Choroid plexus epithelial cell (primary cell): ENCODE measurements at places on chromosomes 4 and X.
A peak's percentile ranks its signal among the peaks of the same experiment; 100 is the strongest.

GRCh38 chr4:20543131-20543530 is 157.1 kb upstream of the PACRGL start:
- DNase-seq: no peak

- DNase-seq: no peak
Observed at GRCh38 chr4:83262682-83263081, 21.9 kb downstream of the COQ2 start.

GRCh38 chrX:99091459-99091858 is 1318.6 kb downstream of the PCDH19 start:
- no peak for DNase-seq

DNA sequence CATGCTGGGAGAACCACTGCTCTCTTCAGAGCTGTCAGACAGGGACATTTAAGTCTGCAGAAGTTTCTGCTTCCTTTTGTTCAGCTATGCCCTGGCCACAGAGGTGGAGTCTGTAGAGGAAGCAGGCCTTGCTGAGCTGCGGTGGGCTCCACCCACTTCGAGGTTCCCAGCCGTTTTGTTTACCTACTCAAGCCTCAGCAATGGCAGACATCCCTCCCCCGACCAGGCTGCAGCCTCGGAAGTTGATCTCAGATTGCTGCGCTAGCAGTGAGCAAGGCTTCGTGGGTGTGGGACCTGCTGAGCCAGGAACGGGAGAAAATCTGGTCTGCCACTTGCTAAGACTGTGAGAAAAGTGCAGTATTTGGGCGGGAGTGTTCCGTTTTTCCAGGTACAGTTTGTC is 118.9 kb downstream of the SLC10A6 start:
- peak; percentile 10 for DNase-seq

DNA sequence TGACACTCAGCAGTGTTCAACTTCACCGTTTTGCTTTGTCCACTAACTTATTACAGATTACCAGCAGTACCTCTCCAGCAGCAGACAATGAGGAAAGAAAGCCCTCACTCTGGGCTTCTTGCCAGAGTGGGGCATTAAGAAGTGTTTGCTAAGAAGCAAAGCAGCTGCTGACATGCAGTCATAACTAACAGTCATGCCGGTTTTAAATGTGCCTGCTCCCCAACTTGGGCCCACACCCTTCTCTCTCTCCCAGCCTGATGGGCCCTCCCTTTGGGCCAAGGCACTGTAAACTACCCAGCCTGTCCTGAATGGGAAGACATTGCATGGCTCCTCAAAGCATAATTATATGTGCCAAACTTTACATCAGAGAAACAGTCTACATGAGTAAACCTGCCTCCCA is 54.6 kb upstream of the HHIP start:
- DNase-seq: peak; percentile 86

DNA sequence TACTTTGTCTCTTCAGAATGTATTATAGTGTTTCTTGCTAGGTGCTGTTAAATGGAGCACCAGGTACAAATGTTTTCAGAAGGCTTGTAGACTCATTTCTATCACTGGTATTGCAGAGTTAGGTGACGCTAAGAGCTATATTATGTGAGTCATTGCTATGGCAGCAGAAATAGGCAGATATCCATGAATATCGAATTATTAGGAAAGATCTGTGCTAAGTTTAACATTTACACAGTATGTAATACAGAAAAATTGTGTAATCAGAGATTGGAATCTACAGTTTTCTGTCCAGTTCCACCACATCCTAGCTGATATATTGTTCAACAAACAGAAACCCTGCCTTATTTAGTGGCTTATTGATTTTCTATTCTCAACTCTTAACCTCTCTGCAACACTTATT is 1025.5 kb downstream of the STIM2 start:
- DNase-seq: peak; percentile 56

DNA sequence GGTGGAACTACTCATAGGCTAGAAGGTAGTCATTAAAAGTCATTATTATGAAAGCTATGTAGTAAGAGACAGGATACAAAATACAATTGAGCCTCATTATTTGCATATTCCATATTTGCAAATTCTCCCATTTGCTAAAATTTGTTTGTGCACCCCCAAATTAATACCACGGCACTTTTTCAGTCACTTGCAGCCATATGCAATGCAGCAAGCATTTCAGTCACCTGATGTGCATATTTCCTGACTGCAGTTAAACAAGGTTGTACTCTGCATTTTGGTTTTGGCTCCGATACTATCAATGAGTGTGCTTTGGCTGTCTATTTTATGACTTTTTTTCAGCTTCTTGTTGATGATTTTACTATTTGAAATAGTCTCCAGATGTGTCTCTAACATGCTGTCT is 62.9 kb downstream of the ZNF330 start:
- no peak for DNase-seq

GRCh38 chrX:19190902-19191301 is 68.6 kb upstream of the ADGRG2 start:
- DNase-seq: no peak

- DNase-seq: peak; percentile 92
Observed at GRCh38 chr4:113435893-113436292, 325.6 kb downstream of the CAMK2D start.

GRCh38 chrX:121921258-121921657 is 873.8 kb downstream of the GLUD2 start:
- DNase-seq: no peak

GRCh38 chr4:52566136-52567031 is 92.7 kb downstream of the USP46 start:
- DNase-seq: no peak

- DNase-seq: peak; percentile 74
Observed at GRCh38 chr4:138961664-138962063, 53.9 kb upstream of the NOCT start.

- peak; percentile 81 for DNase-seq
Observed at GRCh38 chr4:88138561-88138960, 19.9 kb downstream of the ABCG2 start.

GRCh38 chr4:157898836-157899605 is 273.8 kb downstream of the GASK1B start:
- DNase-seq: no peak

DNA sequence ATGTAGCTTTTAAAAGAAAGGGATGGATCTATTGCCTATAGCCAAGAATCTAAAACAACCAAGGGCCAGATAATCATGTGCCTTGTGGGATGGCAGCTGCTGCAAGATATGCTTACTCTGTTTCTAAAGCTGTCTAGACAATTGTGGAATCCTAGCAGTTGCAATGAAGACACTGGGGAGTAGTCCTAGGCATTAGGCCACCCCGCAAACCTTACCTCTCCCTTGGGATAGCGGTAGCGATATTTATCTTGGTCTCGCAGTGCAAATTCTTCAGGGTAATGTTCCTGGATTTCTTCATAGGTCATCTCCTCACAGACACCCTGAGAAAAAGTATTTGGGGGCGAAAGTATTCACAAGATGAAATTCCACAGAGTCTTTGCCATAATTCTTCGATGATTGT is 24.6 kb downstream of the TRO start:
- DNase-seq: peak; percentile 11

- DNase-seq: no peak
Observed at GRCh38 chr4:2276581-2277325, 14.8 kb upstream of the MXD4 start.

DNA sequence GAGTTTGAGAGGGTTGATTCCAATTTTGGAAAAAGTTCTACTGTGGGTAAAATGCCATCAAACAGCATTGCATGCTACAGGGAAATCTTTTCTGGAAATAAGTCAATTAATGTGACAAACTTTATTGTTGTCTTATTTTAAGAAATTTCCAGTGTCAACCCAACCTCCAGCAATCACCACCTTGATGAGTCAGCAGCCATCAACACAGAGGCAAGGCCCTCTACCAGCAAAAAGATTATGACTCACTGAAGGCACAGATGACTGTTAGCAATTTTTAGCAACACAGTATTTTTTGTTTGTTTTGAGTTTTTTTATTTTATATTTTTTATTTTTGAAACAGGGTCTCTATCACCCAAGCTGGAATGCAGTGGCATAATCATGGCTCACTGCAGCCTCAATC is 165.4 kb upstream of the C1QTNF7 start:
- peak; percentile 41 for DNase-seq

- DNase-seq: no peak
Observed at GRCh38 chr4:36043241-36043640, 201.1 kb downstream of the ARAP2 start.

DNA sequence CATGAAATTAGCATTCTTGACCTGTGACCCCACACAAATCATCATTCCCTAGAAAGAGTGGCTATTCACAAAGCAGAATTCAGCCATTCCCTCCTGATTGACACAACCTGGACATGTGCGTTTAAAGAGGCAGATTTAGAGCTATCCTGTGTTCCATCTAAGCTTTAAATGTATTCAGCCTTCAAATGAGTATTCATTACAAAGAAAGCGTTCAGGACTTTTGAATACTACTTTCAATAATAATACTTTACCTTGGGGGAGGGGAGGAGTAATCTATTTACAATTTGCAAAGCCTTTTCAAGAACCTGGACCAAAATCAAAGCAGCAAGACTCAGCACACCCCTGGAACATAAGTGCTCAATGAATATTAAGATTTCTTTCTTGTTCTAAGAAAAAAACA is 22.5 kb upstream of the GPC4 start:
- no peak for DNase-seq

- no peak for DNase-seq
Observed at GRCh38 chrX:2299871-2300270, 200.9 kb downstream of the DHRSX start.

GRCh38 chr4:147326591-147326990 is 154.3 kb upstream of the EDNRA start:
- DNase-seq: peak; percentile 54

- peak; percentile 73 for DNase-seq
Observed at GRCh38 chrX:68146054-68146453, 287.2 kb downstream of the OPHN1 start.

DNA sequence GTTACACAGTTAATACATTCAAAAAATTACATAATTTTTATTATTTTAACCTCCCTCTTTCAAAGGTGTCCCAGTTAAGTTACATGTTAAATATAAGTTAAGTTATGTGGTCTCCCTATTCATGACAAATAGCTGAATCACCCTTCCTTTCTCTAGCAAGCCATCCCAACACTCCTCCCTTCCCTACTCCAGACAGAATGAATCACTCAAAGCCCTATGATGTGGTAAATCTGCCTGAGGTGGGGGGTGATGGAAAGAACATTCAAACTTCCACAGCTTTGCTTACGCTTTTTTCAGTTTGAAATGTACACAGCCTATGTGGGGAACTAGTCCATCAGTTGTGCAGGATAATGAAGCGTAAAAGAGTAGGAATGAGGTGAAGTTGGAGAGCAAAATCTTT is 90.2 kb downstream of the CXCL13 start:
- DNase-seq: peak; percentile 97

DNA sequence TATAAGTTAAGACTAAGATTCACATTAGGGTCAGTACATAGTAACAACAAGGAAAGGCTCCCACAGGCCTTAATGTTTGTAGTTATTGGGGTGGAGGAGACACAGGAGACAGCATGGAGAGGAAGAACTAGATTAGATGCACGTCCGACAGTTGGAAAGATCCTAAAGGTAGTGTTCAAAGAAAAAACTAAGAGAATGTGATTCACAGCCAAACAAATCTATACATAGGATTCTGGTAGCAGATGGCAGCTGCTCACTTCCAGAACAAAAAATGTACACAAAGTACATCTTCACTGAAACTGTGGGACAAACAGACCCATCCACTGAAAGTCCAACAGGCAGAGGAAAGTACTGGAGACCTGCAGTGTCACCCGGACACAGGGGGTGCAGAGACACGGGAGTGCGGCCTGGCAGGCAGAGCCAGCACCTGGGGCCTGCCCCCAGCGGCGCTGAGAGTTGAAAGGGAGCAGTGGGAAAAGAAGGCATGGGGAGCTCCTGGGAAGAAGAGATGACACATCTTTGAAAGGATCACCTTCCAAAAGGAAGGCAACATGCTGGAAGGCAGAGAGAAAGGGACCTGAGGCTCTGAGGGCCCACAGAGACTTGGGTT is 40.0 kb downstream of the NELFA start:
- DNase-seq: no peak

- no peak for DNase-seq
Observed at GRCh38 chrX:124208660-124209059, 123.8 kb upstream of the TEX13D start.

- peak; percentile 95 for DNase-seq
Observed at GRCh38 chr4:125313497-125313896, 1.3 kb upstream of the FAT4 start.

DNA sequence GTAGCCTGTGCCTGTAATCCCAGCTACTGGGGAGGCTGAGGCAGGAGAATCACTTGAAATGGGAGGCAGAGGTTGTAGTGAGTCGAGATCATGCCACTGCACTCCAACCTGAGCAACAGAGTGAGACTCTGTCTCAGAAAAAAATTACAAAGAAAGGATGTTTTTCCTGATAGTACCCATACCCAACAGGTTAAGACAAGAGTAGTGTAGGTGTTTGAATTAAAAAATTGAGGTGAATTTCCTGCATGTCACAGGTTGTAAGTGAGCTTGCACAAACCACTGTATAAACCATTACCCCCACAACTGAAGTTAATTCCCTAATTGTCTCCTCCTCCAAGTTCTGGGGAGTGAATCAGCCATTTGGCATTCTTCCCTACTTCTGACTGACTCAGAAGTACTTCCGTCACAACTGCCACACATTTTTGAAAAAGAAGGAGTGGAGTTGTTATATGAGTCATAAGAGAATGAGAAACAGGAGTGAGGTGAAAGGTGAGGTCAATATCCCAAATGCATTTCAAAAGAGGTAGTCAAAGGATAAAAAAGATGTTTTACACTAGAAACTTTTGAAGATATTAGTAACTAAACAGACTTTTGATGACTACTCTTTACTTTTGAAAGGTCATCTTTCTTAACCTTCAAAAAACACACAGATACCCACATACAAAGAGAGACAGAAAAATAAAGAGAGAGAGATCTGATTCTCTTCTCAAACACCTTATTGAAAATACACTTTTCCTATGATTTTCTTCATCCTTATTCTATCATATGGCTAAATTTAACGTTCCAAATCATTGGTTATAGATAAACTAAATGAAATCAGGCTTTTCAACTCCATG is 134.5 kb downstream of the BTC start:
- DNase-seq: peak; percentile 99

DNA sequence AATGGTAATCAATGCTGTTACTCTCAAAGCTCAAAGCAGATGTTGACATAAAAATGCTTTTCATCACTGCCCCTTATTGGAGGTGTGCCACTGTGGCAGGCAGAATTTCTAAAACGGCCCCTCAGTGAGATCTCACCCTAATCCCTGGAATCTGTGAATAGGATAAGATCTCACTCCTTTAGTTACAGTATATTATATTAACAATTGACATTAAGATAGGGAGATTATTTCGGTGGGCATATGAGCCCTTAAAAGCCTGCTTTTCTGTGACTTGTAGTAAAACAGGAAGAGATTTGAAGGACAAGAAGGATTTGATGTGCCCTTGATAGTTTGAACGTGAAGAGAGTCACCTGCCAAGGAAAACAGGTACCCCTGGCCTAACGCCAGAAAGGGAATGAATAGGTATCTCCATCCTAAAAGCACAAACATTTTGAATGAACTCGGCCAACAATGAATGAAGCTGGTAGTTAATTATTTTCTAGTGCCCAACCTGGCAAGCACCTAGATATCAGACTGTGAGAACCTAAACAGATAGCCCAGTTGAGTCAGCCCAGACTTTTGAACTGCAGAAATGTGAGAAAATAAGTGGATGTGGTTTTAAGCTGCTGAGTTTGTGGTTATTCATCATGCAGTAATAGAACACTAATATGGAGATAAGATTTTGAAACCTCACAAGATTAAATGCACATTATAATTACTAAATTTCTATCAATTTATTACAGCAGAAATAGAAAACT is 881.6 kb downstream of the PCDH18 start:
- peak; percentile 84 for DNase-seq
